ENCODE measurements at places on chromosomes 2 and 18.

GRCh38 chr2:110679337-110679707, 1.5 kb upstream of the BUB1 start:
- no peak for DNase-seq

DNA sequence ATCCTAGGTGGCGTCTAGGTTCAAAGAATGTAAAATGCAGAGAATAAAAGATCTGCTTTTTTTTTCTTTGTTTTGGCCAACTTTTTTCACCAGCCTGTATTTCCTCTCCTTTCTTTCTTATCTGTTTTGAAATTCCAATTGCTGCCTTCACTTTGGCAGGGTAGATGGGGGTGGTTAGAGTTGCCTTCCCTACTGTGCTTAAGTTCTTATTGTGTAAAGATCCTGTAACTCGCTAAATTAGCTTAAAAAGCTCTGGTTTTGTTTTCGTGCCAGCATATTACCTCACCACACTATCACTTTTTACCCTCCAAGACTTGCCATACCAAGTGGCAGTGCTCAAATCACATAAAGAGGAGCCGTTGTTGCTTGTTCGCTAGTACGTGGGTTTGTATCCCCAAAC, 921.7 kb downstream of the DPP10 start:
- DNase-seq: no peak

- no peak for DNase-seq
Observed at GRCh38 chr2:224938651-224939182, 103.6 kb downstream of the DOCK10 start.

GRCh38 chr2:203689426-203690116, 16.9 kb upstream of the CD28 start:
- no peak for DNase-seq

DNA sequence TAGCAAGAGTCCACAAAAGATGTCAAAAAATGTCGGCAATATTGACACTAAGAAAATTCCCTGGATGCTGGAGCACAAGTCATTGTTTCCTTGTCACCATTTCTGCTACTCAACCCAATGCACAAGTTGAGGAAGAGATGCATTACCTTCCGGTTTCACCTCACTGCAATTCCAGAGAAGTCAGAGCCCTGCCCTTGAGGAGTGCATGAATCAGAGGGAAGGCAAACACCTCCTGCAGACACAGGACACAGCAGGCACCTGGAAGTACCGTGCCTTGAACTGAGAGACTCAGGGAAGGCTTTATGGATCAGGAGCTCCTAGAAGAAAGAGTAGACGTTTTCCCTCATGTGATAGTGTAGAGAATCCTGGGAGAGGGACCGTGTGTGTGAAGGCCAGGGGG, 62.7 kb upstream of the ARL4C start:
- no peak for DNase-seq

DNA sequence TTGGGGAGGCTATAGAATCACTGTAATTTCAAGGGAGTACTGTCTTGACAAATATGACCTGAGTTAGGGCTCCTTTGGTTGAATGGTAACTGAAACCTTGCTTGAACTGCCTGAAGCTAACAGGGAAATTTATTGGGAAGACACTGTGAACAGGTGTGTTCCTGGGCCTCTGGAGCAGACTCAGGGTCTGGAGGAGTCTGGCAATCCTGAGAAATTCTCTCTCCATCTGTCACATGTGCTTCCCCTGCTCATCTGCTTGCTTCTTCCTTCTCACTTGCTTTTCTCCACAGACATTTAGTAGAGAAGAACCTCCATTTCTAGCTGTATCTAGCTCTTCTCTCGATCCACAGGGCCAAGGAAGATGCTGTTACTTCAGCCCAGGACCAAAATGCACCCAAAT, 476.5 kb downstream of the LRP1B start:
- no peak for DNase-seq

- DNase-seq: no peak
Observed at GRCh38 chr2:173252581-173252980, 102.1 kb upstream of the CDCA7 start.

- DNase-seq: no peak
Observed at GRCh38 chr2:196059491-196059960, 9.1 kb downstream of the DNAH7 start.

- DNase-seq: no peak
Observed at GRCh38 chr2:62459106-62459505, 46.9 kb downstream of the TMEM17 start.

DNA sequence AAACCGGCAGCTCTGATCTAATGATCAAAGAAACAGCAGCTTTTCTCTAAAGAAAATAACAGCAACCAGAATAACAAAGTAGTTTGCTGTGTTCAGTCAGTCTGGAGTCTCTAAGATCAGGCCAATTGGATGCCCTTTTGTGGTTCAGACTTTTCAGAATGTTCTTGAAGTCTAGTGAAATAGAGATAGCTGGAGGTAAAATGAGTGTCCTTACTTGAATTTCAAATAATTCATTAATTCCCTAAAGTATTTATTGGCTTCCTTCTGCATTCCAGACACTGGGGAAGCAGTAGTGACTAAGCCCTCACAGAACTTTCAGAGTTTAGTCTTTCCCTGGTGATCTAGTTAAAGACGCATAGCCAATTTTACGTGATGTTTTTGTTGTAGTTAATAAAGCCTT, 58.7 kb downstream of the C18orf54 start:
- DNase-seq: no peak

GRCh38 chr18:23738151-23738550, 48.9 kb downstream of the LAMA3 start:
- no peak for DNase-seq

- DNase-seq: no peak
Observed at GRCh38 chr18:10659000-10659399, 133.2 kb downstream of the NAPG start.

GRCh38 chr2:114040826-114041225, 150.9 kb downstream of the ACTR3 start:
- DNase-seq: no peak

GRCh38 chr2:238739668-238740067, 108.2 kb upstream of the TWIST2 start:
- DNase-seq: no peak

DNA sequence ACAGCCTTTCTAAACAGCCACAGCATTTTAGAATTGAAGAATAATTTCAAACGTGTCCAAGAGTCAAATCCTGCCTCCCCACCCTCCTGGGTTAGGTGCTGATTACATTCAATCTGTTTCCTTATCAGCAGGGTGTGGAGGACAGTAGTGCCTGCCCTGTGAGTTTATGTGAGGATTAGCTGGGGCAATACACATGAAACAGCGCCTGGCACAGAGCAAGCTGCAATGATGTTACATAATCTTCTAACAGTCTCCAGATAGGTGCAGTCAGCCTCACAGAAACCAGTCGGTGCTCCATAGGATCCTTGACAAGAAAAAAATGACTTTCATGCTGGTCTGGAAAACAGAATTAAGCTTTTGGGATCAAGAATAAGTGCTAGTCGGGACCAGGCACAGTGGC, 91.7 kb upstream of the ITGA6 start:
- DNase-seq: no peak

DNA sequence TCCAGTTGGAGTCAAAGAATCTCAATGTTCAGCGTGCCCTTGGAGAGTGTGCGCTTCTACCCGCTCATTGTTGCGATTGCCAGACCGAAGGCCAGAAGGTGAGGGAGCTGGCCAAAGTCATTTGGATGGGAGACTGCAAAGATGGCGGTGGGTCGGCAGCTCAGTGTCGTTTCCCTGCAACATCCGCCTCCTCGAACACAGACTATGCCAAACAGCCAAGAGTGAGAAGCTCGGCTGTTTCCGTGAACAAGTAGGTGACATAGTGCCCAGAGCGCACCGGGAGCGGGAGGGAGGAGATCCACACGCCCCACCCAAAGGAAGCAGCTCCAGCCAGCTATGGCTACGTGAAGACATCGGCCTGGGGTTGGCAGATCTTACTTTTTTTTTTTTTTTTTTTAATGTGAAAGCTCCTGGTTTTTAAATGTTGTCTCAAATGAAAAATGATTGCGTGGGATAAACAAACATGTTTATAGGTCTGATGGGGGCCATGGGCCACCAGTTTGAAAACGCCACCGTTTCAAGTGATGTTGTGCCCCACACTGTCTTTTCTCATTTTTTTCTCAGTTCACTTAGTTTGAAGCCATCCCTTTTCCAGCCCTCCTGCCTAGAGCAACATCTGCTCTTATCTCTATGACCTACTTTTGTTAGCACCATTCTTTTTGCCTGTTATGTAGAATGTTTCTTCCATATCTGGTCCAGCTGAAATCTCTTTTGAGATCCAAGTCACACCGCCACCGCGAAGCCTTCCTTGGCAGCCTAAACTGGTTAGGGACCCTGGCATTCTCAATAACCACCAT, 682.4 kb downstream of the RNF144A start:
- DNase-seq: no peak

DNA sequence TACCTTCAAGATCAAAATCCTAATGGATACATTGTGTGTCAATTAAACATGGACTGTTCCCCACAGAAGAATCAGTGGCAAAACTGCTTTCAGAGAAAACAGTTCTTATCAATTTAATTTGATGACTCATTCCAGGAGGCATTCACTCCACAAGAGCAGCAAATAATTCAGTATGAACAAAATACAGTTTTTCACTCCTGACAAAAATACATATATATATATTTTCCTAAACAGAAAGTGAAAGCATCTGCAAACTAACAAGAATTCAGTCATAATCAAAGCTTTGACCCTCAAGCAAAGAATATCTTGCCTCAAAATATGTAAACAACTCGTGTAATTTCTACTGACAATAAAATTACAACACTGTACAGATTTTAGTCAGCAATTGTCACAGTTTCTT, 685.1 kb upstream of the SLC8A1 start:
- no peak for DNase-seq

DNA sequence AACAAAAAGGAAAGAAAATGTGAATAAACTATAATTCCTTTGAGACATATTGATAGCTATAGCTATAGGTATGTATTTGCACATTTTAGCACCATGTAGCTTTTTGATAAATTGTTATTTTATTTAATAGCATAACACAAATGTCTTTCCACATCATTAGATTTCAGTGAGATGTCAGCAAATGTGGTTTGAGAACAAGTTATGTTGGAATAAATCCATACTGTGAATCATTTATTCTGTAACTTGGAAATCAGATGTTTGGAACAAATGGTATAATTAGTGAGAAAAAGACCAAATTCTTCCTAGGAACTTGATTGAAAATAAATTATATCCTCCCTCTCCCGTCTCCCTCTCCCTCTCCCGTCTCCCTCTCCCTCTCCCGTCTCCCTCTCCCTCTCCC, 62.8 kb downstream of the NABP1 start:
- DNase-seq: no peak

- DNase-seq: no peak
Observed at GRCh38 chr18:60880184-60880583, 453.0 kb upstream of the CDH20 start.

DNA sequence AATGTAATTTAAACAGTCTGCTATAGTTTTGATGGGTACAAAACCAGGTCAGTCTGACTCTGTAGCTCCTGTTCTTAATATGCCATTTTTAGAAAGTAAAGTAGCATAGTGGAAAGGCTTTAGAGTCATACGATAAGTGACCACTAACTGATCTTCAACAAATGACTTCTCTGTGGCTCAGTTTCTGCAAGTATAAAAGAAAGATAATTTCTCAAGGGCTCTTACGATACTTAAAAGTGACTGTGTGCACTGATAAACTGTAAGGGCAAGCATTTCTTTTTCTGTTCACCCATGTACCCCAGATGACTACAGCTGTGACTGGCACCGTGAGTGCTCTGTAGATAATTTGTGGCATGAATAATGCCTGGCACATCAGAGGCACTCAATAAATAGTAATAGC, 178.7 kb downstream of the LCLAT1 start:
- no peak for DNase-seq

GRCh38 chr2:42999856-43000241, 207.5 kb upstream of the HAAO start:
- no peak for DNase-seq

DNA sequence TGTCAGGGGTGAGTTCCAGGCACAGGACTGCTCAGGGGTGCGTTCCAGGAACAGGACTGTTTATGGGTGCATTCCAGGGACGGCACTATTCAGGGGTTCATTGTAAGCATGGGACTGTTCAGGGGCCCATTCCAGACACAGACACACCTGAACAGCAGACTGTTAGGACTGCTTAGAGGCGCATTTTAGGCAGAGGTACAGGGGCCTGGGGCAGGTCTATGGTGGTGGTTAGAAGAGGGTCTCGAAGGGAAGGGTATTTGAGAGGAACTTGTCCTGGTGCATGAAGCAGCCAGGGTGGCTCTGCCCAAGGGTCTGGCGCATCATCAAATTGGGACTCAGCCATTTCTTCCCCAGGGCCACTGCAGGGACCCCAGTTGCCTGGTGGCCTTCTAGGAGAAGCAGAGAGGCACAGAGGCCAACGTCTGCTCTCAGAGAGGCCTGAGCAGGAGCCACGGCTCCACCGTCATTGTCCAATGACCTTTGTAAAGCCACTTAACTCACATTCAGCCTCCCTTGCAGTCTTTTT, 14.8 kb upstream of the MLPH start:
- no peak for DNase-seq

DNA sequence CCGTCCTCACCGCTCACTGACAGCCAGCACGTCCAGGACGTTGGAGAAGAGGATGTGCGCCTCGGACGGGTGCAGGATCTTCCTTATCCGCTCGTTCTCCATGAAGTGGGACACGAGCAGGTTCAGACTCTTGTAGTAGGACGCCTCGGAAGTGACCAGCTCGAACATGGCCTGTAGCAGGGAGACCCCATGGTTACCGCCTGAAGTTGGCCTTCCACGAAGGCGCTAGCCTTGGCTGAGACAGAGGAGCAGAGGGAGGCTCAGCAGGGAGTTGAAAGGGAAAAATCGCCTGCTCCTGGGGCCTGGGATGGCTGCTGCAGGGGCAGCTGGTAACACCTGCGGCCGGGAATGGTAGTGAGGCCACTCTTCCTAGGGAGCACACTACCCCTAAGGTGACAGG, 24.7 kb downstream of the SNORC start:
- DNase-seq: no peak

DNA sequence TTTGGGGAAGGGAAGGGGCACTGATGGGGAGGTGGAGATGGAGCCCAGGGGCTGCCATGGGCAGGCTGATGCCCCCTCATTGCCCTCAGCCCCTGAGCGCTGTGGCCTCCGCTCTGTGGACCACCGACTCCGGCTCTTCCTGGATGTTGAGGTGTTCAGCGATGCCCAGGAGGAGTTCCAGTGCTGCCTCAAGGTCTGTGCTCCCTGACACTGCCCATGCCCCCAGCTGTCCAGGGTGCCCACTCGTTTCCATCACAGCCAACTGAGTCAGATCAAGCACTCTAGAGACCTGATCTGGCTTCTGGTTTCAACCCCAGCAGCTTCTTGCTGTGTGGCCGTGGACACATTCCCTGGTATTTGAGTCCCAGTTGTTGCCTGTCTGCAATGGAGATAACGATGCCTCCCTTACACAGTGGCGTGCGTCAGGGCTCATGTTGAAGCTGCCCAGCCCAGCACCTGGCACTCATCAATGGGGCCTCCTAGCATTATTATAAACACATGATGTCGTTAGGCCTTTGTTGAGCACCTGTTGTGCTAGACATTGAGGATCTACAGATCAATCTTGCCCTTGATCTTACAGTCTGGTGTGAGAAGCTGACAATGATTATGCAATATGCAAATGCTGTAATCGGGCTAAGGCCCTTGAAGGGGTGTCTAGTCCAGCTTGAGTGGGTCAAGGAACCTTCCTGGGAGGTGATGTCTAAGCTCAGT, 14.4 kb downstream of the STK11IP start:
- DNase-seq: no peak

GRCh38 chr2:189580658-189581353, at the start of gene SLC40A1:
TSS of gene SLC40A1 (minus strand) at chr2:189580786. CDS start at chr2:189580460, 326 bp downstream.
- DNase-seq: peak; percentile 68

- no peak for DNase-seq
Observed at GRCh38 chr18:42048158-42048557, 93.1 kb downstream of the PIK3C3 start.

Measured in SW480 (cell line).